ENCODE measurements at places on chromosomes 6 and 20.

DNA sequence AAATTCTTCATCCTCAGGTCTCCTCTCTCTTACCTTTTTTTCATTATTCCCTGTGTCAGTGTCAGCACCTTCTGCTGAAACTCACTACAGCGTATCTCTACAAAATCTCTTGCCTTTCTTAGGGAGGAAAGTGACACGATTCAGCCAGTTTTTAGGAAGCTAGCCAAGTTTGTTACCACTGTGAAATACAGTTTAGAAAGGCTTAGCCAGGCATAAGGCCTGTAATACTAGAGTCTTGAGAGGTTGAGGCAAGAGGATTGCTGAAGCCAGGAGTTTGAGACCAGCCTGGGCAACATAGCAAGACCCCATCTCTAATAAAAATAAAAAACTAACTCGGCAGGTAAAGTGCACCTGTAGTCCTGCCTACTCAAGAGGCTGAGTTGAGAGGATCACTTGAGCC lies 16.7 kb downstream of the TAB2 start:
- no peak for DNase-seq

DNA sequence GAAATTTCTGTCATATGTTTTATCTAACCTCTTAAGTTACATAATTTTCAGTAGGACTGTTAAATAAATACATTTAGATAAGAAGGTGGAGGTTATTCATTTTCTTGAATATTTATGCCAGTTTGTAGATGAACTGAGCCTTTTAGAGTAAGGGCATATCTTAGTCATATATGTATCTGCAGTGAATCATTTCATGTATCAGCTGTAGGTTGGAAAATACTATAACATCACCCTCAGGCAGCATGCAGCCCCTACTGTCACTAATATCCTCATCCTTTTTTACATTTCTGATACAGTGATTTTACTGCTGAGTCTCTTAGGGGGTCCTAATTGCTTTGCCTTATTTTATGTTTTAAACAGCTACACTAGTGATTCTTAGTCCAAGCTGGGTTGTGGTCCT lies 19.5 kb upstream of the SUMO4 start:
- no peak for DNase-seq

DNA sequence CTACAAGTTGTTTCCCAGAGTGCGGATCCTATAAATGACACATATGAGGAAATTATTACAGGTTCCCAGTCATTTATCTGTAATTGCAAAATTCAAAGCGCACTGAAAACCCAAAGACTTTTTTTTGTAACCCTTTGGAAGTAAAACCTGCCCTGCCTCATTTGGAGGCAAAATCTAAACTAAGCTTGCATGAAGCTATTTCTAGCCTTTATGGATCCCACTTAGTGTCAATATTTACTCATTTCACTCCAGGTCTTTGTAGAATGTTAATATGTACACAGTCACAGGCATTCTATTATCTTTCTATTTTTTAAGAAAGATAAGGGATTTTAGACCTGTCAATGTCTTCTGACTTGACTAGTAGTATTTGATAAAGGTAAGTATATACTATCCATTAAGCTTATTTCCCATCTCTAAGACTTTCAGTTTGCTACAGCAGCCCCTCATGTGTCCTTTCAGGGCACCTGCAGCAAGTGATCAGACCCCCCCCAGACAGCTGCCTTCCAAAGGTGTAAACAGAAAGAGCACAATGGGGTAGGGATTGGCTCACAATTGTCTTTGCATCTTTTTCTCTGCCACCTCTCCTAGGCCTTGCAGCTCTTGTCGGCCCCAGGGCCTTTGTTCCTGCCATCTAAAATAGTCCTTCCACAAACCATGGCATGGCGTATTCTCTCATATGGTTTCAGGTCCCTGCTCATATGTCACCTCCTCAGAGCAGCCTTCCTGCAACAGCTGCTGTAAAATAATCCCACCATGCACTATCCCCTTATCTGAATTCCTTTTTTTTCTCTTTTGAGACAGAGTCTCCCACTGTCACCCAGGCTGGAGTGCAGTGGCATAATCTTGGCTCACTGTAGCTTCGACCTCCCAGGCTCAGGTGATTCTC lies 1.3 kb upstream of the REPS1 start:
- DNase-seq = no peak

DNA sequence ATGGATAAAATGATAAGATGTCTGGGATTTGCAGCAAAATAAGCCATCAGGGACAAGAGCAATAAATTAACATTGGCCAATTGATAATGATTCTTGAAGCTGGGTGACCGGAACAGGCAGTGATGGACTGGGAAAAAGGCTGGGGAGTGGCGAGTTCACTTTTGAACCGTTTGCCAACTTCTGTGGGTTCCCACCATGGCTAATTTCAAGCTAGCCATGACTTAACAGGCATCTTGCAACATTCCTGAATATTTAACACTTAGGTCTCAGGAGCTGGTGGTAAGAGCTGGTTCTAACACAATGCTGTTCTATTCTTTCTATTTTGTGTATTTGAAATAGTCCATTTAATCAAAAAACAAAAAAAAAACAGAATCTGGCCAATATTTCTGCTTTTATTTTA lies 37.6 kb upstream of the CD83 start:
- DNase-seq = no peak

DNA sequence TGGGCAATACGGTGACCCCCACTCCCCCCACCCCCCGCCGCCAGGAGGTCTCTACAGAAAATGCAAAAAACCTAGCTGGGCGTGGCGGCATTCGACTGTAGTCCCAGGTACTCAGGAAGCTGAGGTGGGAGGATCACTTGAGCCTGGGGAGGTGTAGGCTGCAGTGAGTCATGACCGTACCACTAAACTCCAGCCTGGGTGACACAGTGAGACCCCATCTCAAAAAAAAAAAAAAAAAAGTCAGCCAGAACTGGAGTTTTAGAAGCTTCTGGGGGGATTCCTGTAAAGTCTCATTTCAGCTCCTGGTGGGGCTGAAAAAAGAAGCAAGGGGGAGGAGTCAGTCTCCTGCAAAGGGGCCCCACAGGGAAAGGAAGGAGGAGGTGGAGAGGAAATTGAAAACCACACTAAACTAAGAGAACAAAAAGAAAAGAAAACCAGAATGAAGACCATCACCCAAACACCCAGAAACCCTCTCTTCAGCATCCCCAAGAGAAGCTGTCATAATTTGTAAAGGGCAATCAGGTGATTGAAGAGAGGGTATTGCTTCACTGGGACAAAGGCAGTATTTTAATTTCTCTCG lies 50.4 kb downstream of the NOL4L start:
- no peak for DNase-seq

DNA sequence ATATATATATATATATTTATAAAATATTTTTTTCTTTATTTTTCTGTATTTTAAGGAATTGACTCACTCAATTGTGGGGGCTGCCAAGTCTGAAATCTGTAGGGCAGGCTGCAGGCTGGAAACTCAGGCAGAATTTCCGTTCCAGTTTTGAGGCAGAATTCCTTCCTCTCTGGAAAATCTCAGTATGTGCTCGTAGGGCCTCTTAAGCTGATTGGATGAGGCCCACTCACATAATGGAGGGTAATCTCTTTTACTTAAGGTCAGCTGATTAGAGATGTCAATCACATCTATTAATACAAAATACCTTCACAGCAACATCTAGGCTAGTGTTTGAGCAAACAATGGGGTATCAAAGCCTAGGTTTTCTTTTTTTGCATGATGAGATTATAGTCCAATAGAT lies 244.7 kb upstream of the RNF24 start:
- no peak for DNase-seq

- no peak for DNase-seq
Observed at GRCh38 chr6:118743746-118744145, 92.4 kb upstream of the CEP85L start.

- no peak for DNase-seq
Observed at GRCh38 chr6:26089272-26089671, 2.0 kb downstream of the HFE start.

- DNase-seq = no peak
Observed at GRCh38 chr20:17470521-17470920, 60.7 kb downstream of the BFSP1 start.

- DNase-seq = no peak
Observed at GRCh38 chr6:83824388-83824801, 28.8 kb upstream of the RIPPLY2 start.

GRCh38 chr20:47606983-47607613 lies 105.4 kb downstream of the NCOA3 start:
- no peak for DNase-seq

DNA sequence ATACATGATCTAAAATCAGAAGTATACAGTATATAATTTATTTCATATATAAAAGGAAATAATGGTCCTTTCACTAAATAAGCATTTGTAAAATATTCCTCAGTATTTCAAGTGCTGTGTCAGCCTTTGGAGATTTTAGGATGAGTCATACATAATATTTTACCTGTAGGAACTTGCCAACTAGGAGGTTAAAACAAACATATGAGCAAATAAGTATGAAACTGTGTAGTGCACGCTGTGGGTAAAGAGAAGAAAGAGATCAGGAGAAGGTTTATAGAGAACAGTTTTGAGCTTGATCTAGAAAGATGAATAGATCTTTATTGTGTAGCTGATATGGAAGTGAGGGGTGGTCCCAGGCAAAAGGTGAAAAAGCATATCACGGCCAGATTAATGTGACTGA lies 169.9 kb upstream of the RNF217 start:
- no peak for DNase-seq

- DNase-seq = no peak
Observed at GRCh38 chr6:6826095-6826901, 237.8 kb downstream of the LY86 start.

- DNase-seq = no peak
Observed at GRCh38 chr6:110705543-110705942, 109.7 kb downstream of the CDK19 start.

- no peak for DNase-seq
Observed at GRCh38 chr6:25617997-25618396, 34.0 kb upstream of the SCGN start.

DNA sequence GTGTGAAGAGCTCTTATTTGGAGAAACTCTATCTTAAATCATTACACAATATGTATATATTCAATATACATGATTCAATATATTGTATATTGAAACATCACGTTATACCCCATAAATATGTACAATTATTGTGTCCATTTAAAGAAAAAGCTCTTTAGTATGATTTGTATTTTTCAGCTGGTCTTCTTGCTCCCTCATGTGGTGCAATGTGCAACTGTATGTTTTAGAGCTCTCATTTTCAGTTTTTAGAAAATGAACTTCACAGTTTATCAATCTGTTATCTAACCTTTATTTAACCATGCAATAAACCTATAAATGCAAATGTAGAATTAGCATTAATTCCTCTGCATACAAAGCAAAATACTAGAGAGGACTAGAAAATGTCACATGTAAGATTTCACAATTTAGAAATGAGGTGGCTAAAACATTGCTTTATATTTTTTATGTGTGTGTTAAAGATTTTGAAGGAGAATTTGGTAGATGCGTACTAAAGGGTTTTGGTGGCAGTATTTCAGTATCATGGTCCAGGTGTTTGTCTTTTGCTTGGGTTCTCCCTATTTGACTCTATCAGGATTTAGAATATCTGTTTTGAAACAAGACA lies 167.1 kb downstream of the PHF3 start:
- peak; percentile 31 for DNase-seq

DNA sequence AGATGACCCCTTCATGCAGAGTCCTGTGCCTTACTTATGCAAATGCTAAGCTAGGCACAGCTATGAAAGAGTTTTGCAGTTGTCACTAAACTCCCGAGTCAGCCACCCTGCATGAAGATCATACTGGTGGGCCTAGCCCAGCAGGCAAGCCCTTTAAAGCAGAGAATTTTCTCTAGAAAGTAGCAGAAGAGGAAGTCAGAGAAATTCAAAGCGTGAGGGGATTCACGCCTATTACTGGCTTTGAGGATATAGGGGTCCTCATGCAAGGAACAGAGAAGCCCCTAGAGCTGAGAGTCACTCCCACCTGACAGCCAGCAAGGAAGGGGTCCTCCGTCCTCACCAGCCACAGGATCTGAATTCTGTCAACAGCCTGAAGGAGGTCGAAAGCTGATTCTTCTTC lies 54.6 kb downstream of the MYB start:
- no peak for DNase-seq

- DNase-seq = no peak
Observed at GRCh38 chr20:41696428-41696827, 78.3 kb upstream of the CHD6 start.

- DNase-seq = no peak
Observed at GRCh38 chr6:16139556-16139955, 10.7 kb downstream of the MYLIP start.

DNA sequence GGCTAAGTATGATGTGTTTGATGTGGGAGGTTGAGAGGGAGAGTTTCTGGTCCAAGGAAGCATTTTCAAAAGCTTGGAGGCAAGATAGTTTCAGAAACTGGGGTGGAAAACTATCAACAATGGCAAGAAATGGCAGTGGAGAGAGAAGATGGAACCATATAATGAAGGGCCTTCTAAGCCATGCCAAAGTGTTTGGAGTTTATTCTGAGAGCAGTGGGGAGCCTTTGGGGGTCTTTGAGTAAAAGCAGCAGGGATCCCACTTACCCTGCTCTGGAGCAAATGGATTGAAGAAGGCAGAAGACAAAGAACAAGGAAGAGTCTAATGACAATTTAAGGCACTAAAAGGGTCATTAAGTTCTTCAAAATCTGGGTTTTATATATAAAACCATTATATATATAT lies 538.9 kb downstream of the UTRN start:
- DNase-seq = no peak

- peak; percentile 55 for DNase-seq
Observed at GRCh38 chr6:97465877-97466561, 183.0 kb upstream of the MMS22L start.

DNA sequence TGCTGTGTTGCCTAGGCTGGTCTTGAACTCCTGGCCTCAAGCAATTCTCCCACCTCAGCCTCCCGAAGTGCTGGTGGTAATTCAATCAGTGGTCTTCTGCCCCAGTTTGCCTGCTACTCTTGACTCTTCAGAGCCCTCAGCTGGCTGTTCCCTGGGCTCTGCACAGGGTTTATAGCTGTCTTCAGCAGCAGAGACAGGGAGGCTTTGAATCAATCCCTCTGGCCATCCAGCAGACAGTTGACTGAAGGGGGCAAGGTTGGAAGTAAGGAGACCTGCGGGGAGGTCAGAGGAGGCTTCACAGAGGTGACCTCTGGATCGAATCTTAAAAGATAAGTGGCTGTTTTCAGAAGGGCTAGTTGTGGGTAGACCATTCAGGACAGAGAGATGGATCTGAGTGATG lies 26.0 kb upstream of the KIF3B start:
- no peak for DNase-seq

- DNase-seq = no peak
Observed at GRCh38 chr6:129615496-129615895, 94.5 kb downstream of the ARHGAP18 start.

DNA sequence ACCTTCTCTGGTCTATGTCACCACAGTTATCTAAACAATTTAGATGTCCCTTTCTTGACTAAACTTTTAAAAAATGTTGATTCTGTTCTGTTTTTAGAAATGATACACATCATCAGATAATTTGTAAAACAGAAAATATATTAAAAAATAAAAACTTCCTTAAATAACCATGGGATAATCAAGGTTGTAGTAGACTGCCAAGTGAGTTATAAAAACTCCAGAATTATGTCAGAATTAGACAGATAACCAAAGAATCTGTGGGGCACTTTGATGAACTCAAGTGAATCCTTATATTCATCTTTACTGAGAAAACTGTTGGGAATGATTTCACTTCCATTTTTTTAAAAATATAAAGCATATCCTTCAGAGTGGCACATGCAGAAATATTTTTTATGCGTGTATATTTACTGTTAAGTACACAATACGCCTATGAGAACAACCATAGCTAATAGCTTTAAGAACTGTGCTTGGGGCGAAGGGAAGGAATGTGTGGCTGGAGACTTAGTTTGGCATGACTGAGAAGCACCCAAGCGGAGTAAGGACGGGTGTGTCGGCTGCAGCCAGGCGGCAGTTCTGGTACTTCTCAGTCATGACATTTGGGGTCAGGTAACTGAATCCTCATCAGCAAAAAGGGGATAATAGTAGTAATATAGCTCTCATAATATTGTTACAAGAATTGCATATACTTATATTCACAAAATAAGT lies 604.7 kb upstream of the CITED2 start:
- DNase-seq = no peak

Data from midbrain (tissue), 1 donor.